ENCODE measurements at places on chromosomes 12 and 14.

- no peak for DNase-seq
Measured at GRCh38 chr12:113525066-113525465, 53.4 kb upstream of the LHX5 start.

DNA sequence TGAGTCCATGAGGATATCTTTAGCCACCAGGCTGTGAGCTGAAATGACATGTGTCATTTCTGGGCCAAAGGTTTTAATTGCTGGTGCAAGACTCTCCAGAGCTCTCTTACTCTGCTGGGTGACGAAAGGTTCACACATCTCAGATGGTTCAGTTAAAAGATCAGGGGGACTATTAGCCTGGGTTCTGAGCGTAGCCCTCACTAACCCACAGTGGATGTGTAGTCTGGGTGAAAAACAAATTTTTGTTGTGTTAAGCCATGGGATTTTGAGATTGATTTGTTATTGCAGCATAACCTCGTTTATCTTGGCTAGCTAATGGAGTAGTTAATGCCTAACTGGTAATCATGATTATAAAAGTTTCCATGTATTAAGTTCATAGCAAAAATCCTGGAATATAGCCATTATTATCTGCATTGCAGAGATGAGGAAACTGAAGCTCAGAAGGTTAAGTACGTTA, 251.5 kb downstream of the RMST start:
- no peak for DNase-seq

DNA sequence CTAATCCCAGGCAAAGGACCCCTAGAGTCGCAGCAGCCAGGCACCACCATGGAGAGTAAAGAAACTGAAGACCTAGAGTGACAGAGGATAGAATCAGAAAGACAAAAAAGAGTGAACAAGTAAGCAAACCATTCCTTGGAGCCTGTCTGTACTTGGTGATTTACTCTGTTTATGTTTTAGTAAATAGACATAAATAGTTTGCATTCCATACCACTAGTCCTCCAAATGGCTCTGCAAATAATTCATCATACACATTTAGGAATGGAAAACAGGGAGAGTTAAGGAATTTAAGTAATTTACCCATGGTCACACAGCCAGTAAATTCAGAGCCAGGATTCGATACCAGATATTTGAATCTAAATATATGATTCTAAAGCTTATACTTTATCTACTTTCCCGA, 2.8 kb downstream of the OLR1 start:
- DNase-seq, result no peak

DNA sequence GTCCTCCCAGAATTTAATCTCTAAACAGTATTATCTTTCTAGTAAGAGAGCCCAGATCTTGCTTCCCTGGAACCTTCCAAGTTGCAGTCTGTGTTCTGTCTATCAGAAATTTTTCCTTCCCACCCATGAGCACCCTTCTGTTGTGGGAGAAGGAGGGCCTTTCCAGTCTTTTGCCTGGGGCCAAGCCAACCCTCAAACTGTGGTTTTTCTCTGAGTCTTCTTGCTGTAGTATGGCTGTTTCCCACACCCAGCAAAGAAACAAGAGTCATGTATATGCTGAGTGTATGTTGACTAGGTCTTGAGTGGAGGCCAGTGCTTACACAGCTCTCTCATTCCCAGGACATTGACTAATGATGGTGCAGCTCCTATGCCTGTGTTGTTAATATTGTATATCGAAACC, 104.5 kb downstream of the TGFB3 start:
- no peak for DNase-seq

GRCh38 chr12:7961395-7962178, 25.6 kb upstream of the SLC2A3 start:
- DNase-seq, result no peak

GRCh38 chr14:51653079-51653774, 1.5 kb downstream of the FRMD6 start:
- no peak for DNase-seq

GRCh38 chr12:12156116-12156515, 85.4 kb downstream of the BCL2L14 start:
- no peak for DNase-seq

DNA sequence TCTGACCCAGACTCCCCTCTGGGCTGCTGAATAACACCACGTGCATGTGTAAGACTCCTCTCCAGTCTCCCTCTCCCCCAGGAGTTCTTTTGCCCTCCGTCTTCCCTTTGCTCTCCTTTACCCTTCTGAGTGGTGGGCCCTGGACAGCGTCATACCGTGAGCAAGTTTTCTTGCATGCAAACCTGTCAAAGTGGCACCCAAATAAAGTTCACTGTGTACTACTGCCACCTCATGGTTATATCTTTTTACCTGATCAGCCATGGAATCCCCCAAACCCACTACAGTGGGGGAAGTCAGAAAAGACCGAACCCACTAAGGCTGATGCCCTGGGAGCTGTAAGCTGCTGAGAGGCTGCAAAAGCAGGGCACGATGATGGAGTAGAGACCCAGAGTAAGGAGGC, 131.1 kb upstream of the VRK1 start:
- DNase-seq, result no peak

GRCh38 chr12:131529196-131530040, 181.5 kb upstream of the SFSWAP start:
- DNase-seq, result no peak

DNA sequence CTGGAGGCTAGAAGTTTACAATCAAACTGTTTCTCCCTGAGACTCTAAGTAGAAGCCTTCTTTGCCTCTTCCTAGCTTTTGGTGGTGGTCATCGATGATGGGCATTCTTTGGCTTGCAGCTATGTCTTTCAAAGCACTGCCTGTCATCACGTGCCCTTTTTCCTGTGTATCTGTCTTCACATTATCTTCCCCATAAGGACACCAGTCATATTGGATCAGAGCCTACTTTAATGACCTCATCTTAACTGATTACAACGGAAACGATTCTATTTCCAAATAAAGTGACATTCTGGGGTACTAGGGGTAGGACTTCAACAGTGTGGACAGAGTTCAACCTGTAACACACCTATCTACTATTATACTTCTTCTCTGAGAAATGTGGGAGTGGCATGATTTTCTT, 31.1 kb upstream of the IFNG-AS1 start:
- no peak for DNase-seq

DNA sequence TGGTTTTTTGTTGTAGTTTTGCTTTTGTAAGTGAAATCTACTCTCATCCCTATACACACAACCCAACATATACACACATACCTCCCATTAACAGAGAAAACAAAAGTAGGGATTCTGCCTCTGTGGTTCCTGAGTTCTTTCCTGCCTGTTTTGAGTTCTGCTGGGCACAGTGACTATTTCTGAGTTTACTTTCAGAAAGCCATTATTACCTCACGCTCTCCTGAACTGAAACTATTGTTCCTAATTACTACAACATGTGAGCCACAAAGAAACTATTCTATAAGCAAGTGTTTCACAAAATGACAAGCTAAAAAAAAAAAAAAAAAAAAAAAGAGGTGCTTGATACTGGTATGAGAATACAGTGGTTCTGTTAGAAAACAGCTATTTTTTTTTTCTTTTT, 110.9 kb downstream of the ALG10B start:
- no peak for DNase-seq

DNA sequence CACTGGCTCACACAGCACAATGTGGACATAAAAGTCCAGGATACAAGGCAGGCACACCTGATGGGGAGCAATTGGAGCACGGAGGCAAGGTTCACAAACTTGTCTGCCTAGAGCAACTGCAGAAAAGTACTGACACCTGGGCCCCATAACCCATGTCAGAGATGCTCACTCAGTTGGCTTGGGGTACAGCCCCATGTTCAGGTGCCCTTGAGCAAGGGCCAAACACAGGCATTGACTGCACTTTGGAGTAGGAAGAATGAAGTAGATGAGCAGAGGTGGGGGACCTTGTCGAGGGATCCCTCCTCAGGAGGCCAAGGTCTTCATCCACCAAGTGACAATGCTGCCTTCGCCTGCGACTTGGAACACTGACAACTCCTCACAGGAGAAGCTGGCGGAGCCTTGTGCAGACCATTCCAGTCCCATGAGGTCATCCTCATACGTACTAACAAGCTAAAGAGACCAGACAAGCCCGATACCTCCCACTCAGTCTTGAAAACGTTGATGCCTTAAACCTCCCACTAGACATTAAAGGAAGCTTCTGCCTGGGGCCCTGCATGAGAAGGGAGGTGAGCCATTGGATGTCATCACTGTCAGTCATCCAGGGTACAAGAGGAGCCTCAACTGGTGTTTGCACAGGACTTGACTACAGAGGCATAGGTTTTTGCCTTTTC, 42.5 kb upstream of the C14orf180 start:
- no peak for DNase-seq

- DNase-seq, result no peak
Measured at GRCh38 chr12:111519083-111519482, 80.0 kb downstream of the ATXN2 start.

DNA sequence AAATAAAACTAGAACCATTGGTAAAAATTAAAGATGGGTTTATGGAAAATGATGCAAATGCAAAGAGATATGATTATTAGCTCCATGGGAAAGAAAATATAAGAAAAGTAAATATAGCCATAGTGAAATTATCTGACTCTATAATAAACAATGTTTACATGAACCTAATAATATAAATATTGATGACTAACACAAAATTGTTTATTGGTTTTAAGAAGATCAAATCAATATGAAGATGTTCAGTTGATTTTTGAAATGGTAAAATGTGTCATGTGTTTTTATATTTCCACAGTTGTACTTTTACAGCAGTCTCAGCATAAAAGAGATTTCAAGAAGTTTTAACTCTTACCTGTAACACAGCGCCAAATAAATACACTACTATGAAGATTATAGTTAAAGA, 114.0 kb downstream of the SLC41A2 start:
- no peak for DNase-seq

DNA sequence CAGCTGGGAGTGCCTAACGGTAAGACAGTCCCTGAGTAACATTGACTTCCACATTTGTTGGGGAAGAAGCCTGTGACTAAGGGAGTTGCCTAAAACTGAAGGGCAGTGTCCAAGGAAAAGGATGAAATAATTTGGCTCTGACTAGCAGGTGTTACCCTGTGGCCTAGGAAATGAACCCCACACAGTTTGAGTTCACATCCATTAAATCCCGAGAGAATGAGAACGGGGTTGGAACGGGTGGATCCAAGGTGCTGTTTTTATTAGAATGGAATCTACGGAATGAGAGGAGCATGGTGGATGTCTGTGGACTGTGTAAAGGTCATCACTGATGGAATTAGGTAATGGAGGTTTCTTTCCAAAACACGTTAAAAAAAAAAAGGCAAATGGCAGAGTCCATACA, 324.0 kb downstream of the MED13L start:
- no peak for DNase-seq

Data from activated gamma-delta T cell treated with anti-CD3 and anti-CD28 coated beads, Interleukin-2, amount 50 U/mL, for 16 hours (primary cell).